ENCODE measurements at places on chromosomes 13 and 19.

DNA sequence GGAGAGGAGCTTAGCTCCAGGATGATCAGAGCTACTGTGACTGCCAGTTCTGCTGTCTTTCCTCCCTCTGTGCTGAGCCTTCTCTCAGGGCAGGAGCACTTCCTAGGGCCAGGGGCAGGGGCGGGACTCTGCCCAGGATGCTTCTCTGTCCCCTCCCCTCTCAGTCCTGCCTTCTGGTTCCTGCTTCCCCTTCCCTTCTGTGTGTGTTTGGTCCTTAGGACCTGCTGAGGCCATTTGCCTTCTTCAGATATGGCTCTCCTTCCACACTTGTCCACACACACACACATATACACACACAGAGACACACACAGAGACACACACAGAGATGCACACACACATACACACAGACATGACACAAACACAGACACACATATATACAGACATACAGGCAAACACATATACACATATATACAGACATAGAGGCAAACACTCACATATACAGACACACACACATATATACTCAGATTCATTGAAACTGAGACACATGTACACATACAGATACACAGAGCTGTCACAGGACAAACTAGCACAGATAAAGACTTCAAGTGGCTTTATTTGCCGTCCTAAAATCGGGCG lies 22.0 kb upstream of the CD177 start:
- no peak for DNase-seq

GRCh38 chr13:89401264-89401675 lies 1730.1 kb downstream of the SLITRK5 start:
- DNase-seq: peak; percentile 80

GRCh38 chr19:45653634-45654033 lies 14.4 kb upstream of the GIPR start:
- no peak for DNase-seq

DNA sequence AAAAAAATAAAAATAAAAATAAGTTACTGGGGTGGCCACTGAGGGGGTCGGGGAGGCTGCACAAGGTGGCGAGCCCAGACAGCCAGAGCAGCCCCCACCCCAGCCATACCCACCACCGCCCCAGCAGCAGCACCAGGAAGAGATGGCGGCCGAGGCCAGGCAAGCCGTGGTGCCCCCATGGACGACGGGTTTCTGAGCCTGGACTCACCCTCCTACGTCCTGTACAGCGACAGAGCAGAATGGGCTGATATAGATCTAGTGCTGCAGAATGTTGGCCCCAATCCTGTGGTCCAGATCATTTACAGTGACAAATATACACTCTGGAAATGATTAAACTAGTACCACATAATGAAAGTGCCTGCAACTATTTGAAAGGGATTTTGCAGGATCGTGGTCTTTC lies 71.6 kb upstream of the ZDHHC20 start:
- no peak for DNase-seq

DNA sequence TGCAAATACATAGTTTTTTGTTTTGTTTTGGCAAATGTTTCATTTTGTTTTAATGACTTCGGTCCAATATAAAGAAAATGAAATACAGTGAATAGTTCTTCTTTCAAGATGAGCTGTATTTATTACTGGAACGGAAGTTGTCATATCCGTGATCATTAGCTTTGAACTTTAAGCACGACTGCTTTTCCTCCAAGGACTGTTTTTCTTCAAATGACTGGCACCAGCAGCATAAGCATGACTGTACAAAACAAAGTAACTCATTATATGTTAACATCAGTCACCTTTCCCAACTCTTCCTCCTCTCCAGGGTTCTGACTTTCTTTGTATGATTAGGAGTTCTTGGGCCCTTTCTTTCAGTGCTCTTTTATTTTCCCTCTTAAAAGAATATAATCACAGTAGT lies 20.5 kb downstream of the EDNRB start:
- DNase-seq: no peak

DNA sequence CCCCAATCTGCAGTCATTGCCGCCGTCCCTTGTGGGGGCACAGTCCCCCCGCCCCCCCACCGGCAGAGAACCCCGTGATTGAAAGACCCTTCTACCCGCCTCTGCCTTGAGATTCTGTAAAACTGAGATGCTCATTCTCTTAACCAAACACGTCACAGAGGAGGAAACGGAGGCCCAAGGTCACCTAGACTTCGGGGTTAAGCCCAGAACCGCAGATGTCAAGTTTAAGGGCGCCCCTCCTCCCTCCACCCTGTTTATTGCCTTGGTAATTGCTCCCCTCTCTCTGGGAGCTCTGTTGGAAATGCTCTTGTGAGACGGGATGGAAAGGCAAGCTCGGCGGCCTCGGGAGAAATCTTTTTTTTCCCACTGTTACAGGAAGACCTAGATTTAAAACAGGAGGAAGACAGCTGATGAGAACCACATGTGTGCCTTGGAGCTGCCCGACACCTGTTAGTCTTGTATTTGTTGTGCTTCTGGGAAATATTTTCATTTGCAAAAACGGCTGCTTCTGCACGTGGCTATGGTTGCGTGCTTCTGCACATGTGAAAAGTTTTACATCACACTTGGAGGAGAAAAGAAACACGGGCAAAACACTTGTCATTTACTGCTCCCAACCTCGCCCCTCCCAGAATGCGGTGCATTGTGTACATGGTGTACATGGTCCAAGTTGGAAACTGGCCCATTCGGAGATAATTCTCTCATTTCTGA lies 1.1 kb upstream of the MED26 start:
- peak; percentile 29 for DNase-seq

GRCh38 chr13:111168107-111168506 lies 53.0 kb downstream of the ARHGEF7 start:
- DNase-seq: no peak

GRCh38 chr19:42553292-42554045 lies 25.2 kb upstream of the CEACAM1 start:
- DNase-seq: peak; percentile 69

DNA sequence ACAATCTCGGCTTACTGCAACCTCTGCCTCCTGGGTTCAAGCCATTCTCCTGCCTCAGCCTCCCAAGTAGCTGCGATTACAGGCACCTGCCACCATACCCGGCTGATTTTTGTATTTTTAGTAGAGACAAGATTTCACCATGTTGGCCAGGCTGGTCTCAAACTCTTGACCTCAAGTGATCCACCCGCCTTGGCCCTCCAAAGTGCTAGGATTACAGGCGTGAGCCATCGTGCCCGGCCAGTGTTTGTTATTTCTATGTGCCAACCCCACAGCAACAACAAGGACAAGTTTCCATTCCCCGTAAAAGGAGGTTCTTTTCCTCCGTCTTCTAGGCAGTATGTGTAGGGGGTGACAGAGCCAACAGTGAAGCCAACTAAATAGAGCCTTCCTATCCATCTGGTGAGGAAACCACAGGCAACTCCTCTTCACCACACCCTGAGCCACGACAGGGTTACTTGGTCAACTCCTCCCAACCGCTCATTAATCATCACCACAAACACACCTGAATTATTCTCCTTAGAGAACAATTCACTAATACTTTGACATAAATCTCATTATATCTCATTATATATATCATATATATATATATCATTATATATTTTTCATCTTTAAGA lies 25.5 kb downstream of the FOXO1 start:
- no peak for DNase-seq

GRCh38 chr13:26011996-26012821 lies 39.6 kb downstream of the SHISA2 start:
- no peak for DNase-seq

DNA sequence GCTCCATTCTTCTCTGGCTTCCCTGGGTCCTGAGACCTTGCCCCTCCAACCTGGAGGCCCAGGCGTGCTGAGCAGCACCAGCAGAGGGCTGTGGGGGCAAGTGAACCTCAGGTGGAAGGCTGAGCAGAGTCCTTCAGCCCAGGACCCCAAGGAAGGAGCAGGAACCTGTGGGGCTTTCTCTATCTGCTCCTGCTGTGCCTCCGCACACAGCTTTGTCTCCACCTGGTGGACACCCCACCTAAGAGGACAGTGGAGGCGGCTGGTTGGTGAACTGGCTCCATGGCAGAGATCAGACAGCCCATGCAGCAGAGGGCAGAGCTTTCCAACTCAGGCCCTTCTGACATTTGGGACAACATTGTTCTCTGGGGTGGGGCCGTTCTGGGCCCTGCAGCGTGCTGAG lies 19.7 kb downstream of the ZFR2 start:
- no peak for DNase-seq

DNA sequence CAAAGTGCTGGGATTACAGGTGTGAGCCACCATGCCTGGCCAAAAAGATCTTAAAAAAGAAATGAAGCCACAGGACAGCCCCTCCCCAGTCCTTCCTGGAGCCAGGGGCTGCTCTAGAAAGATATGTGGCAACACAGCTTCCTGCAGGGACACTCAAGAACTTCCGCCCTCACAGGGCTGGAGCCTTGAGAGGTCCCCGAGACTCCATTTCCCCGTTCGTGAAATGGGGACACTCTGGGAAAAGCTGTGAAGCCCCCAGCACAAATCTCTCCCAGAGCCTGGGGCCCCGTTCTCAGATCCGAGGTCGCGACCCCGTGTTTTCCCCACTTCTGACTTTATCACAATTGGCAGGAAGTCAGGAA lies 2.5 kb upstream of the GPX4 start:
- no peak for DNase-seq

DNA sequence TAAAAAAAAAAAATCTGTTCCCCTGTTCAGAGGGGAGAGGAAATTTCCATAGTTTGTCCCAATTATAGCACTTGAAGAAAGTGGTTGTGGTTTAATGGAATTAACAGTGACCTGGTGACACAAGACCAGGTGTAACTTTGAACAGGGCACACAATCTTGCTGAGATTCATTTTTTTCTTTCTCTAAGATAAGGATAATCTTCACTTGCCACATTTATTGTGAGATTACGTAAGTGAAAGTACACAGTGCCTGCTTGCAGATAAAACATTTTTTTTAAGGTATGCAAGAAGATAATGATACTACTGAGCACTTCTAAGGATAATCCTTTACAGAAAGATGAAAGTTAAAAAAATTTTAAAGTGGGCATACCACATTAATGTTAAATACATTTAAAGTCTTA lies 448.1 kb downstream of the DIAPH3 start:
- no peak for DNase-seq

DNA sequence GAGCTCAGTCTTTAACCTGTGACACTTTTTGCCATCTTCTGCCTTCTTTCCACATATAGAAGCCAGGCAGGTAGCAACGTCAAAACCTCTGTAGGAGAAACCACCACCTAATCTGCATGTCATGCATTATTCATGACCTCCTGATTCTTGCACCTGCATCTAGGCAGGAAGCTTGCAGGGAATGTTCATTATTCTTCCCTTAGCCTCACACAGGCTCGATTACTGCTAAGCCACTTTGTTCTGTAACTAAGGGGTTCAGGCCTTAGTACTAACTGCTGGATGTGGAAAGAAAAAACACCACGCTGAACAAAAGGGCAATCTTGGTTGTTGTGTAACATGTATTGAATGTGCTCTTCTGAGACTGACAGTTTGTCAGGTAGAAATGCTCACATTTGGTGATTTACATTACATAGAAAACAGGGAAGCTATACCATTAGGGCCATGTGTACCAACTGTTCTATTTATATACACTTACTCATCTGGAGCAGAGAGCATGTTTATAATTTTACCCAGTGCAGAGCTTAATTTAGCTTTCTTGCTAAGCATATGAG lies 366.9 kb downstream of the KLF12 start:
- DNase-seq: peak; percentile 35
